NCI-H187 treated with DMSO at 0.1 percent for 48 hours (cell line): ENCODE measurements at places on chromosomes 2 and 18.

DNA sequence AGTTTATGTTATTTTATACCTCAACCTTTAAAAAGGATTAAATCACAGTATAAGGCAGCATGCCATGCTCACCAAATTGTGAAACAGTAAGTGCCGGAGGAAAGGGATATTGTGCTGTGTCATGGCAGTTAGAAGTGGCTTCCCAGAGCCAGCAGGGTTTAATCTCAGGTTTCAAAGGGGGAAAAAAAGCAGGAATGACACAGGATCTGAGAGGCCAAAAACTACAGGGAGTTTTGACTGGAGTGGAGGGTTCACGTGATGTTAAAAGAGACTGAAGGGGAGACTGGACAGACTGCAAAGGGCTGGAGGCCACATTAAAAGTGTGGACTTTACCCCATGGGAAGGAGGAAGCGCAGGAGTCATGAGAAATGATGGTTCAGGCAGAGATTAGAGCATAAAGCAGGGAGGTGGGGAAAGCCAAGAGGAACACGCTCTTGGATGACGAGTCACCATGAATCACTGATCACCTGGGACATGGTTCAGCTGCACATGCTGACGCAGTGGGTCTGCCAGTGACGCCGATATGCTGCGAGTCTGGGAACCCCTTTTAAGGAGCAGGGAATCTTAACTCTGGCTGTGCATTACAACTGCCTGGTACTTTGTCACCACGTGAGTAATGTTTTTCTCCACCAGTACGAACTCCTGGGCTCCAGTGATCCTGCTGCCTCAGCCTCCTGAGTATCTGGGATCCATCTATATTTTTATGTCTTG, 6.1 kb downstream of the CHMP1B start:
- DNase-seq, result no peak

DNA sequence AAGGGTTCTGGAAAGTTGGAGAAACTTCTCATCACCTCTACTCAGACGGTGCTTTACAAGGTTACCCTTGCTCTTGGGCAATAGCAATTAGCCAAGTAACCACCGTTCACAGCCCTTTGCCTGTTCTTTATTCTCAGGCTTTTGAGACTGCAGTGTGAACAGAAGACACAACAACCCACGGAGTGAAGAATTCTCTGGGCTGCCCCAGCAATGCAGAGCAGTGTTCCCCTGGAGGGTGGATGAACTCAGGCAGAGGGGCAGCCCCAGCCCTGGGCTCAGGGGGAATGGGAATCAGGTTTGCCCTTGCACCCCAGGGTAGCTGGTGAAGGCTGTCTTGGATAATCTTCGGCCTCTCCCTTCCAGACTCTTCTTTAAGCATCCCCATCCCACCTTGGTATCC, 69.1 kb downstream of the MCFD2 start:
- DNase-seq, result no peak

- DNase-seq, result no peak
These were observed 16.4 kb upstream of the TMEM18 start for GRCh38 chr2:693606-694005.

GRCh38 chr2:48693645-48694044, 61.9 kb downstream of the LHCGR start:
- DNase-seq, result no peak

GRCh38 chr2:105446501-105446900, 47.6 kb upstream of the FHL2 start:
- DNase-seq, result no peak

- DNase-seq, result no peak
These were observed 85.3 kb downstream of the CDK15 start for GRCh38 chr2:201891676-201892075.

DNA sequence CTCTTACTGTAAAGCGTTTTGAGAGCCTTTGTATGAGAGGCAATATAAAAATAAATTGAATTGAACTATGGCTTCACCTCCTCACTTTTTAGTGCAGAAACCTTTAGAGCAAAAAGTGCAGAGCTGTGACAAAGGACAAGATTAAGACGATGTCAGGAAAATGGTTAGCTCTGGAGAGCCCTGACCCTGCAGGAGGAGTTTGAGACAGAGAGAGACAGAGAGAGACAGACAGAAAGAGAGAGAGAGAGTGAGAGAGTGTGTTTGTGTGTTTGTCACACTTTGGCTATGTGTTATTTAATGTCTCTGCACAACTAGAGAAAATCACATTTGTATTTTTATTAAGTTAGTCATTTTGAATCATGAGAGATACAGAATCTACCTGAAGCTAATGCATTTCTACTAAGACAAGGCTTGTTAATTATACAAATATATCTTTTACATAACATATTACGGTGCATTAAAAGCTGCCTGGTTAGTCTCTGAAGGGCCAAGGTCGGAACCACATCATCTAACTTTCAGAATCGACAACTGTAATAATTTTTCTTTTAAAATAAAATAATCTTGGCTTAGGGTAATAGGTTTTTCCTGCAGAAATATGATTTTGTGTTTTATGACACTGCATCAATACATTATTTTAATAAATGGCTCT, 423.5 kb upstream of the ZEB2 start:
- DNase-seq, result no peak

DNA sequence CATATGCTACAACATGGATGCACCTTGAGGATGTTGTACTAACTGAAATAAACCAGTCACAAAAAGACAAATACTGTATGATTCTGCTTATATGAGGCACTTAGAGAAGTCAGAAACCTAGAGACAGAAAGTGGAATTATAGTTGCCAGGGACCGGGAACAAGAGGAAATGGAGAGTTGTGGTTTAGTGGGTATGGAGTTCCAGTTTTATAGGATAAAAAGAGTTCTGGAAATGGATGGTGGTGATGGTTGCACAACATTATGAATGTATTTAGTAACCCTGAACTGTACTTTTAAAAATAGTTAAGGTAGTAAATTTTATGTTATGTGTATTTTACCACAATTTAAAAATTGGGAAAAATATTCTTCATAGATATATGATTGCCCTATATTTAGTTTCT, 97.7 kb downstream of the DPP4 start:
- DNase-seq, result no peak

DNA sequence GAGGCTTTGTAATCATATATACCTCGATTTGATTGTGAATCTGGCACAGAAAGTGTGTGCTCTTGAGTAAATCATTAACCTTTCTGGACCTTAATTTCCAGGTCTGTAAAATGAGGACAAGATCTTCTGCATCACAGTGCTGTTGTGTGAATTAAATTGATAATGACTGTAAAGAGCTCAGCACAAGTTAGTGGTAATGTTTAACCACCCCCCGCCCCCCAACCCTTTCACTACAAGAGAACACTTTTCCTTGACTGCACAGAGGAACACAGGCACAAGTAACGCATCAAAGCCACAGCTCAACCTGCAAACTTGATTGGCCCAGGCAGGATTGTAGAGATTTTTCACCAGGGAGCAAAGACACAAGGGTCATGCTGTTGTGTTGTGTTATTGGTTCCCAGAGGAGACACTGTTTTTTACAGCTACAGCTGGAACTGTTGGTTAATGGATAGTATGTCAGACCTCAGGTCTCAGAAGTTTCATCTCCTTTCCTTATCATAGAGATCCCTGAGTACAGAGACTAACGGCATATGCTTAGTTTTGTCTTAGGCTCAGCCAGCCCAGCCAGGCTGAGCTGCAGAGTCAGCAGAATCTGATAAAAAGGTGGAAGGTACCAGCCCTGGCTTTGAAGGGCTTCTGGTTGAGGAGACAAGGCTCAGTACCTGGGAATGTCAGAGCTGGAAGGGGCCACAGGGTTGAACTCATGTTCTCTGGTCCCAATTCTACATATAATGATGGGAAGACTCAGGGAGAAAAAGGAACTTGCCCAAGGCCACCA, 10.6 kb downstream of the SETBP1 start:
- DNase-seq, result no peak

DNA sequence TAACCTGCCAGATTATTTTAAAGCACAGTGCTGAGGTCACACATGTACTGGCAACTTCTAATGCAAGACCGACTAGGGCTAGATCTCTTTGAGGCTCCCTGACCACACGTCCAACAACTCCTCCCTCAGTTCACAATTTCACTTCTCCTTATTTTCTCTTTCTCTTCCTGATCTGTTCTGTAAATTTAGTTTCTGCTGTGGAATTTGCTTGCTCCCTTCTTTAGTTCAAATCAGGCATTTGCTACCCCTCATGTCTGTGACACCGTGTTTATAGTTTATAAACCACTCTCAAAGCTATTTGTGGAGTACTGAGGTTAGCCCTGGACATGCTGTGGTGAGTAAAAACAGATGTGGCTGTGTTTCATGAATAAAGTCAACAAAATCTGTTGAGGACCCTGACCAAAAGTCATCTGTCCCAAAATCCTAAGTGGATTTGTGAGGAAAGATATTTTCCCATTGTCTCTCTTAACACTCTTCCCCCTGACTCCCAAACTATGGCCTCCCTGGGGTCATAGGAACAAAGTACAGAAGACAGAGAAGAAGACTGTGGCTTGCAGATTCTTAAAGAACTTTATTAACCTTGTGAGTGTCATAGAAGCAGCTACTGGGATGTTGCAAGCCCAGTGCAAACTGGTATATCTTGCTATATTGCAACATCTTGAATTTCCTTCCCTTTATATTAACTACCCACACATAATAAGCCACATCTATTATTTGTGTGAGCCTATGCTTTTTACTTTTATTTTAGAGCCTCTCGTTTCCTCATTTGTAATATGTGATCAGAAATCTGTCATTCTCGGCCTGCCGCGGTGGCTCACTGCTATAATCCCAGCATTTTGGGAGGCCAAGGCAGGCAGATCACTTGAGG, 3.5 kb upstream of the NAGK start:
- no peak for DNase-seq

- DNase-seq, result no peak
These were observed 42.6 kb downstream of the GALNT1 start for GRCh38 chr18:35624146-35624545.

DNA sequence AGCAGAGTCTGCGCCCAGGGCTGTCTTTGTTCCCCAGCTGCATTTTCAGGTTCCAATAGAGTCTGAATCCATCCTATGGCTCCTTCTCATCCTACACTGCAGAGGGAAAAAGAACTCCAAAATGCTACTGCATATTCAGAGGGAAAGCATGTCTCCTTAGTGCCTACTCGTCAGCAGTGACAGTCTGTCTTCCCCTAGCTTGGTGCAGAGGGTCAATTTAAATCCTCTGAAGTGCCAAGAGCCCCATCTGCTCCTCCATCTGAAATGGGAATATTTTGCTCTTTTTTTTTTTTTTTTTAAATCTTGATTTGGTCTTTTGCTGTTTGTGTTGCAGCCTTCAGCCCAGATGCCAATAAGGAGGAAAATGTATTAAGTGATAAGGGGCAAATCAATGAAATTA, 199.3 kb downstream of the RNF144A start:
- no peak for DNase-seq

DNA sequence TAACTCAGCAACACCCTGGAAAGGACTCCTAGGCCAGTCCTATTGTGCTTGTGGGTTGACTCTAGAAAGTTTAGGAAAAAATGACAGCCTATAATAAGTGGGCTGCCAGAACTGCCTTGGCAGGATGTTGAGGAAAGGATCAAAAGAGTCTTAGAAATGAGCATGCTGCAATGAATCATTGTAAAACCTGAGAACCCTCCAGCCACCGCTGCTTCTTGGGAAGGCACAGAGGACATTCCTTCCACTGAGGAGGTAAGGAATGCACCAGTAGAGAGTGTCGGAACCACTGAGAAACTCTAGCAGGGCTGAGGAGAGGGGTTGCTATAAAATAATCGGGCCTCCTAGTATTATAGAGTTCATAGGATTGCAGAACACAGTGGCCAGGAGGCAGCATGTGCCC, 146.7 kb upstream of the SMIM21 start:
- DNase-seq, result no peak

- no peak for DNase-seq
These were observed 104.0 kb downstream of the DNER start for GRCh38 chr2:229610333-229610732.

- no peak for DNase-seq
These were observed 656.3 kb downstream of the XIRP2 start for GRCh38 chr2:167544602-167545001.

DNA sequence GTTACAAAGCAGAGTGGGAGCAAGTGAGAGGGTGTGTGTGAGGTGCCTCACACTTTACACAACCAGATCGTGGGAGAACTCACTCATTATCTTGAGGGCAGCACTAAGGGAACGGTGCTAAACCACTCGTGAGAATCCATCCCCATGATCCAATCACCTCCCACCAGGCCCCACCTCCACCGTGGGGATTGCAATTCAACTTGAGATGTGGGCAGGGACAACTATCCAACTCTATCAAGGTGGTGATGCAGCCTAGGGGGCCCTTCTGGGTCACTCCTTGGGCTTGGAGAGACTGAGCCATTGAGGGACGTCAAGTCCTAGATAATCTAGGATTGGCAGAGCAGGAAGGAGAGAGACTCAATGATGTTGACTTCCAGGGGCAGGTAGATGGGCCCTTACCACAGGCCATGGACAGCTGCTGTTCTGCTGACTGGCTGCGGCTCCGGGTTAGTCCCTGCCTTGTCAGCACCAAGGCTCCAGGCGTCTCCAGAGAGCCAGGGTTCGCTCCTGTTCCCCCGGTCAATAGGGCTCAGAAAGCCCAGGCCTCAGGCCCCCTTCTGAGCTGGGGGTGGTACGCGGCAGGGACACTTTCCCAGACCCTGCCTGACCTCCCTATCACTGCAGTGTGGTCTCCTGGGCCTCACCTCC, 193.2 kb upstream of the HS6ST1 start:
- DNase-seq, result no peak

DNA sequence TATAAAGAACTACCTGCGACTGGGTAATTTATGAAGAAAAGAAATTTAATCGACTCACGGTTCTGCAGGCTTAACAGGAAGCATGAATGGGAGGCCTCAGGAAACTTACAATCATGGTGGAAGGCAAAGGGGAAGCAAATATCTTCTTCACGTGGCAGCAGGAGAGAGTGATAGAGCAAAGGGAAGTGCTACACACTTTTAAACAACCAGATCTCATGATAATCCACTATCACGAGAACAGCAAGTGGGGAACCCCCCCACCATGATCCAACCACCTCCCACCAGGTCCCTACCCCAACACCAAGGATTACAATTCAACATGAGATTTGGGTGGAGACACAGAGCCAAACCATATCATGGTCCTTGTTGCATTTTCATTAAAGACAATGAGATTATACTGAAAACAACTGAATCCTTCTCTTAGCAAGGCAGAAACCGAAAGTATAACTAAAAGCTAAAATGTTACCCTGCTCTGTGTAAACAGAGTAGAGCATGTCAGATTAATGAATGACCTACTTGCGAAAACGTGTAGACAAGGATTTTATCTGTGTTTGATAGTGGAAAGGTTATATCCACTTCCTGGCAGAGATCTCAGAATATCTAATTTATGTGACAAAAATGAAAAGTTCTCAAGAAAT, 60.1 kb upstream of the RBBP8 start:
- no peak for DNase-seq

GRCh38 chr2:225156853-225157451, 114.7 kb upstream of the DOCK10 start:
- DNase-seq, result no peak
